ENCODE measurements at places on chromosomes 2 and 18. TPM values are rescaled to one million over a fixed set of nuclear protein-coding genes. Genes with fewer than 3 reads are reported as not detected.

DNA sequence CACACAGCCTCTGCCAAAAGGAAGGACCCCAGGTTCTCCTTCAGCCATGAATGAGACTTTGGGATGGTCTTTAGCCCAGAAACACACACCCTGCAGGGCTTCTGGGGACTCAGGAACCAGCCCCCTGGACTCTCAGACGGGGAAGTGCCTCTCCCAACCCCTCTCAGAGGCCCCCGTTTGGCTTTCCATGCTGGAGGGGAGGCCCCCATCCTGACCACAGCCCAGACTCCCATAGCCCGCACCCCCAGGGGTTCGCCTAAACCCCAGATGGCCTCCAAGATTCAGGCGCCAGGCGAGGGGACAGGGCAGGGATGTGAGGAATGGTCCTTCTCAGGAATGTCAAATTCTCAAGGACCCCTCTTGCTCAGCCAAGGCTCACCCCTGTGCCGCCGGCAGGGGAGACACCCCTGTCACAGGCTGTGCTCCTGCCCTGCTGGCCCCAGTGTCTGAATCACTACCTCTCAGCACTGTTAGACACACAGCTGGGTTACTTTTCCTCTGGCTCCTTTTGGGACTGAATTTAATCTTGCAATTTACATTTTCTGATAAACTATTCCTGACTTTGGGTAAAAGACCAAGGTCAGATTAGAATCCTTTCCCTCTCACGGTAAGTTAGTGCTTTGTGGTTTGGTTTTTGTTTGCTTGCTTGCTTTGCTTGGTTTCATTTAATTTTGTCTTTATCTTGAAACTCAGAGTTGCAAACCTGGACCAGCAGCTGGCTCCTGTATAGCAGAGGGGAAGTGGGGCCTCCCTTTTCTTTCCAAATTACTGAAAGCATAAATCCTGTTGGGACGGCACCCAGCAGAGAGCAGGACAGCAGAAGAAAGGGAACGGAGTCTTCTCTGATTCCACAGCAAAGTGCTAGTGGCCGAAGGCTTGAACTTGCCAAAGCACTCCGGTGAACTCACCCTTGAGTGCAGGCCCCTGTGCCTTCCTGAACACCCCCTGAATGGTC is 198.9 kb upstream of the RAB6C start:
- no peak for DNase-seq

DNA sequence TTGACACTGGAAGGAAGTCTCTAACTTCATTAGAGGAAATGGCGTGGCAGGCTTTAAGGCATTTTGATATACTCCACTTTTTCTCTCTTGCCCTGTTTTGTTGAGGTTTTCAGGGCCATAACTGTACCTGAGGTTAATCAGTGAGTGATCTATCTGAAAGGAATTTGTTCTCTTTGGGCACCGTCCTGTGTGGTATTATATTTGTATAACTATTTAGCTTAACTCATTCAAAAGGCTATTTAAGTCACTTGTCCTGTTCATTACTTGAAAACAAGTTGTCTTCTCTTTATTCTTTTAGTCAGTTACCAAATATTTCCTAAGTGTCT is 180.4 kb downstream of the NEDD4L start:
- DNase-seq, result no peak

GRCh38 chr2:134301099-134301927 is 47.4 kb downstream of the MGAT5 start:
- peak; percentile 46 for DNase-seq

DNA sequence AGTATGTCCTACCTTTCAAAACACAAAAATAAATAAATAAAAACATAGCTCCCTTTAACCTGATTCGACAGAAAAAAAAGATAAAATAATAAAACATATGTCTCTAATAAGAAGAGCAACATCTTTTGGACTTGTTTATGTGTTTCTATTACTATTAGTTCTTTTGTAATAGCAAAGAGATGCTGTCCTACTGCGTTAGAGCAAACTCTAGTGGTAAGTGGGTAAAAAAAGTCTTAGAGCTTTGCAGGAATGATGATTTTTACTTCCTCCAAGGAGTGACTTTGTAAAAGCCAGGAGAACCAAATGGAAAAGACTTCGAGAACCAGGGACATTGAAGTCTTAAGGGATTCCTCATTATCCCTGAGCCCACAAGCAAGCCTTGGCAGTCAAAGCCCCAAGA is 450.1 kb downstream of the METTL4 start:
- no peak for DNase-seq

DNA sequence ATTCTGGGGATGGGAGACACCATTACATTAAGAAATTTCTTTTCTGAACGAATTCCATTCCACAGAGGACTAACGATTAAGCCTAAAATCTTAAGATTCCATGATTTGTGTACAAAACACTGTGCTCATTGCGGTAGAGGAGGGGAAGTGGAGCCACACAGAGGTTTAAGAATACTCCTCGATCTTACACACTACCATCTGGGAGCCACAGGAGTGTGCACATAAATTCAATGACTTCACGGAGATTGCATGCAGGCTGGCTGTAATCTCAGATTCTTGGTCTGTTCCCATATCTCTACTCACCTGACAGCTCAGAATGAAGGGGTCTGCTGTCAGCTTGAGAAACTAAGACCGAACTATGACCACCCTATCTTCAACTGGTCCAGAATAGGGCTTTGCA is 762 bp downstream of the VPS4B start:
- DNase-seq, result no peak

DNA sequence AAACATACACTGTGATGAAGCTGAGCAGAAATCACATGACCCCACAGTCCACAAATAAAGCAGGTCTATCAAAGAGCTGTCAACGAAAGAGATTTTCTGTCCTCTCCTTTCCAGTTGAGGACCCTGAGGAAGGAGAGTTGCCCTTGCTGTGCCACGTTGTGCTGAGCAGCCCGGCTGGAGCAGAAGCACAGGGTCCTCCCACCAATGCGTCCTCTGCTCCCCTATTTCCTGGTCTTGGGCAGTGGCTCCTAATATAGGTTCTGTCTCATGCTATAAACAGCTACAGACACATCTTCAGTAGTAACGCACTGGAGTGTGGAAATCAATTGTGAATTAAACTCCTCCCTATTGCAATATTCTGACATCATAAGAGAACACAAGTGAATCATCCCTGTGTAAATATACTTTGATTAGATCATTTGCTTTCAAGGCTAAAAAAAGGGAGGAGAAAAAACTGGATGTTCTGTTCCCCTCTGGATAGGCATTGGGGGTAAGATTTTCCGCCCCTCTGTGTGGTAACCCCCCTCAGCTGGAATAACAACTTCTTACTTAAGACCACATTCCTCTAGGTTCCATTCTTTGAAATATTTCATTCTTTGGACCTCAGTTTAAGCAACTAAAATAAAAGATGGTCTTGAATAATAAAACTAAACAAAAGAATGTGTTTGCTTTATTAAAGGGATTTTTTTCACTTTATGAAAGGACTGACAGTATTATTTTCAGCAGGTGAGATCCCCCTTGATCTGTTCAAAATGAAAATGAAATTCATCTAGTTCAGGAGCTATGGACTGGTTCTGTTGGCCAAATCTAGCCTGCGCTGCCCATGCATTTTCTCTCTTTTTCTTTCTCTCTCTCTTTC is 8.3 kb upstream of the RHOB start:
- peak; percentile 84 for DNase-seq

GRCh38 chr2:202704248-202704647 is 69.5 kb downstream of the FAM117B start:
- DNase-seq, result no peak

Gene ANKRD30BL
- not detected for total RNA-seq

Gene ASXL3
- total RNA-seq, result 0.50 TPM

Gene CTNNA2
- total RNA-seq, result not detected

Gene AGXT
- not detected for total RNA-seq

Measured in mammary epithelial cell (primary cell).